ENCODE measurements at places on chromosomes 6 and 20.
A peak's percentile ranks its signal among the peaks of the same experiment; 100 is the strongest.

- DNase-seq, result no peak
Observed at GRCh38 chr6:141677598-141678211, 455.0 kb upstream of the GJE1 start.

GRCh38 chr6:84346372-84346771 lies 118.9 kb upstream of the CEP162 start:
- peak; percentile 1 for DNase-seq

DNA sequence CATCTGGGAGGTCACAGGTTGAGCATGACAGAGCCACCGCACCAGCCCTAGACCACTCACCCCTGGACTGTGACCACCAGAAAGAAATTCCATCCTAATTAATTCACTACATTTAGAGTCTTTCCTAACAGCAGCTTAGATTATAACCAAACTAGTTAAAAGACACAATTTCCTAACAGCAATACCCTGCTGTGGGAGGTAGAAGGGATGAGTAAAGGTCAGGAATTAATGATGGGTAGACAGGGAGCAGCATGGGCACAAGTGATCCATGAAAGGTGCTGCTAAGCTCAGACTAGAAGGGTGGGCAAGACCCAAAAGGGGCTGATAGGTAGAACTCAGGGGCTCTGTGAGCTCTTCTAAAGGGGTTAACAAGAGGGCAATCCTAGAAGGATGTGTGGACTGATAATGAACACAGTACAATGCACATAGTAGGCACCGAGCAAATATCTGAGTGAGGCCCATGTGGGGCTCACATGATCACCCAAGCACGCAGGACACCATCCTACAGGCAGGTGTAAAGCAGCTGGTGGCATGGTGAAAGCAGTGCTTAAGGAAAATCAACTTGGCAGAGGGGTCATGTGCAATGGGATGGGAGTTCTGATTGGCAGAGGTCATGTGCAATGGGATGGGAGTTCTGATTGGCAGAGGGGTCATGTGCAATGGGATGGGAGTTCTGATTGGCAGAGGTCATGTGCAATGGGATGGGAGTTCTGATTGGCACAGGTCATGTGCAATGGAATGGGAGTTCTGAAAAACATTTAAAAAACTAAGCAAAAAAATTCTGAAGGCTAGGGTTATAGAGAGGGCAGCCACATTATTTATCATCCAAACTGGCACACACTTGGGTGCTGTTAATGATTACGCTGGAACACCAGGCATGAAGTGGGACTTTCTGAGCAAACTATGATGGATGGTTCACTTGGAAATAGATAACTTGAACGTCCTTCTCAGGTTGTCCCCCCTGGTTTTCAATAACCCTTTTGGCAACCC lies 188.2 kb upstream of the FOXQ1 start:
- DNase-seq, result no peak

GRCh38 chr6:56555438-56555872 lies 87.2 kb downstream of the DST start:
- DNase-seq, result no peak

DNA sequence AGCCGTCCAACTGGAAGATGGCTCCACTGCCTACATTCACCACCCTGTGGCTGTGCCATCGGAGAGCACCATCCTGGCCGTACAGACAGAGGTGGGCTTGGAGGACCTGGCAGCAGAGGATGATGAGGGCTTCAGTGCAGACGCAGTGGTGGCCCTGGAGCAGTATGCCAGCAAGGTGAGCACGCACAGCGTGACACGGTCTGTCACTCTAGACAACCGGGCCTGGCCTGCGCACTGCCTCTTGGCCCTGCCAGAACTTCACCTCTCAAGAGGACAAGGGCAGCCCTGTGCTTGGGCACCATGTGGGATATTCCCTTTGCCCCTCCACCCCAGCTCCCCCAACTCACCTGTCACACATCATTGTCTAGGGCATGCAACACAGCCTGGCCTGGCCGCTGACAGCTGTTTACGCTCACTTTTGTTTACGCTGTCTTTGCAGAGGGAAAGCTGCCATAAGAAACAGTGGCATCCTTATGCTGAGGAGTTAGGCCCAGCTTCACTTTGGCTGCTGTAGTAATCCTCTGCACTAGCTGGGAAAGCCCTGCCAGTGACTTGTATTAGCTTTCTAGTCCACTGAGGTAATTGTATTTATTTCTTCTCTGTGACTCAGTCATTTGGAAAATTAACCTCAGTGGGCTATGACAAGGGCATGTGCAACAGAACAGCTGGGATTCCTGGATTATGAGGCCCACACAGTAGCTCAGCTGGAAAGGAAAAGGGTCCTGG lies 9.8 kb upstream of the DEF6 start:
- no peak for DNase-seq

GRCh38 chr6:147826698-147827097 lies 318.2 kb downstream of the SAMD5 start:
- no peak for DNase-seq

GRCh38 chr6:16476861-16477260 lies 238.5 kb downstream of the GMPR start:
- no peak for DNase-seq

DNA sequence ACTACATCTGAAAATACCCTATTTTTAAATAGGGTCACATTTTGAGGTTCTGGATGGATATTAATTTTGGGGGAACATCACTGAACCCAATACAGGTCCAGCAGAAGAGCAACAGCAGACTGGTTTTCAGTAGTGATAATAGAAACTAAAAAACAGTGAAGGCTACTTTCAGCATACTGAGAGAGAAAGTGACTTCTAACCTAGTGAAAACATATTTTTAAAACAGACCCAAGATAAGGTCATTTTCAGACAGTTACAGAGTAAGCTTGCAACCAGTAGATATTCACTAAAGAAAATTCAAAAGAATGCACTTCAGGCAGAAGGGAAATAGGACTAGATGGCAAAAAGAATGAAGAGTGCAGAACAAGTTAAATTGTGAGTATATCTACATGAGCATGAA lies 42.0 kb upstream of the TMEM244 start:
- no peak for DNase-seq

DNA sequence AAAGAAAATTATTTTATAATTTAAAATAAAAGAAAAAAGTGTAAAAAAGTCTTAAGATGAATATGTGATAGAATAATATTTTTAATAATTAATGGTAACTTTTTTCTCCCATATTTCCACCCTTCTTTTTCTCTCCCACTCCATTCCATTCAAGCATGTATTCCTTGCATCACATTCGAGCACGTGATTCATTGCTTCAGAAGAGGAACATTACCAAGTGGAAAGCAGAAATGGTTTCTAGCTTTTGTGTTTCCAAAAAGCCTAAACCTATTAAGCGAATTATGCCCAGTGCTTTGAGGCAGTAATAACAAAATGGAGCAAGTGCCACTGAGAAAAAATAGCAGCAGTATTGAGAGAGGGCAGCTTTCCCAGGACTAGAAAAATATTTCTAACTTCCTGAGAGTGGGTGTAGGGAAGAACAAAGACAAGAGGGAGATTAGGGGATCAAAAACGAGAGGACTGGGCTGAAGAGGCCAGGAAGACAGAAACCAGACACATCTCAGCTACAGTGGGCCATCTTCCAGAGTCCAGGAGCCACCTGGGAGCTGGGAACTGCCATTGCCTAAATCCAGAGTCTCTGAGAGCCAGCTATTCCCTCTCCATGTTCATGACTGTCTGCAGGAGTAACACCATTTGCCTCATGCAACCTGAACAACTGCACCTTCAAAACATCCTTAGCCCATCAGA lies 15.0 kb upstream of the AKIRIN2 start:
- DNase-seq, result no peak

- DNase-seq, result peak; percentile 8
Observed at GRCh38 chr20:59933849-59934585, 580 bp upstream of the SYCP2 start.

DNA sequence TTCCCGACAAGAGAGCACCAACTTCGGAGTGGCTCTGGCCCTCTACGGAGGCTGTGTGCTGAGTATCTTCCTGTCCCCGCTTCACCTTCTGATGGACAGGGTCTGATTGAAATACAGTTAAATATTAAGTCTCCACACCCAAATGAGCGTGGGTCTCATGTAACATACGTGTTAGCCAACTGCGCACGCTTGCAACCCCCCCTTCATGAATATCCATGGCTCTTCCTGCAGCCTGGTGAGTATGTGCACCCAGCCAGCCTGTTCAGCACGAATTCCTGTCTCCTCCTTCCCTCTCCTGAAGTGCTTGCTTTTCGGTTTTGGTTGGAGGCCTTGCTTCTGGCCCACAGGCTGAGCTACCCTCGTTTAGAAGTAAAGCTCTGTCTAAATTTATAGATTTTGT lies 102.9 kb upstream of the FRMD1 start:
- DNase-seq, result no peak

DNA sequence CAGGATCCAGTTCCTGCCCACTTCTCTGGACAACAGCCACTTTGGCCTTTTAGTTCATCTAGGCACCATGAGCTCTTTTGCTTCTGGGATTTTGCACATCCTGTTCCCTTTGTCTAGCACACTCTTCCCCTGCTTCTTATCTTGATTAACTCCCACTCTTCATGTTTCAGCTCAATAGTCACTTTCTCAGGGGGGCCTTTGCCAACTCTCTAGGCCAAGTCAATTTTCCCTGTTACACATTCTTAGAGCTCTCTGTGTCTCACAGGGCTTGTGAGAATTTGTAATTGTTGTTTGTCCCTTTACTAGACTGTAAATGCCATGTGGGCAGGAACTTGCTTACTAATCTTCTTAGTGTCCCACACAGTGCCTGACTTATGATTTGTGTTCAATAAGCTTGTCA lies 58.1 kb upstream of the EPB41L1 start:
- DNase-seq, result no peak

- no peak for DNase-seq
Observed at GRCh38 chr6:71404145-71404966, 115.7 kb downstream of the OGFRL1 start.

DNA sequence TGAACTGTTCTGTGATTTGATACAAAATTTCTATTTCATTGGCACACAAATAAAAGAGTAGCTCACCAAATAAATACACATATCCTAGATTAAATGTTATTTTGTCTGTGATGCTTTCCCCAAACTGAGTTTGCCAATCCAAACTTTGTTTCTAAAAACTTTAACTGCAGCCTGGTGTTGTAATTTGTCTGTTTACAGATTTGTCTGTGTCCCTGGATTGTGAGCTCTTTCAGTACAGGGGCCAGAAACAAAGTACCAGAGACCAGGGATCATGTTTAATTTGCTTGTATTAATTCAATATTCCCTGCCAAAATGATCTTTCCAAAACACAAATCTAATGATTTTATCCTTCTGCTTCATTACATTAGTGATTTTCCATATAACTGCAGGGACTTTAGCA lies 1044.6 kb upstream of the GJE1 start:
- no peak for DNase-seq

- no peak for DNase-seq
Observed at GRCh38 chr6:148703900-148704299, 42.9 kb upstream of the UST start.

DNA sequence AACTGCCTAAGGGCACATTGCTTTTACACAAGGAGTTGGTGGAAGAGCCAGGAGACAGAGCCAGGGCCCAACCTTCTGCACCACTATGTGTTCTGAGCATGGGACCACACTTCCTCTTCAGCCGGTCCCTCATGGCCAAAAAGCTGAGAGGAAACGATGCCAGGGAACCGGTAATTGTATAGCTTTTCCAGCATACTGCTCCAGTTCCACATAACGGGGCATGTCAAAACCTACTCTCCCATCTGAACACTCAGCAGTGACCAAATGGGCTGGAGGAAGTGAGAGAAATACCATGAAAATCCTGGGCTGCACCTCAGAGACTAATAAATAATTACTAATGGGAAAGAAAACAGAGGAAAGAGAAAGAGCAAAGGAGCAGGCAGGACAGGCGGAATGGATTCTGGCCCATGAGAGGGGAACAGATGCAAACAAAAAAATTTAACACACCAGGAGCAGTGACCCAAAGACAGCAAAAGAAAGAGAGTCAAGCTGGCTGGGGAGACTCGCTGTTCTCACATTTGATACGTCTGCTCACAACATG lies 52.0 kb upstream of the BMP2 start:
- DNase-seq, result no peak

DNA sequence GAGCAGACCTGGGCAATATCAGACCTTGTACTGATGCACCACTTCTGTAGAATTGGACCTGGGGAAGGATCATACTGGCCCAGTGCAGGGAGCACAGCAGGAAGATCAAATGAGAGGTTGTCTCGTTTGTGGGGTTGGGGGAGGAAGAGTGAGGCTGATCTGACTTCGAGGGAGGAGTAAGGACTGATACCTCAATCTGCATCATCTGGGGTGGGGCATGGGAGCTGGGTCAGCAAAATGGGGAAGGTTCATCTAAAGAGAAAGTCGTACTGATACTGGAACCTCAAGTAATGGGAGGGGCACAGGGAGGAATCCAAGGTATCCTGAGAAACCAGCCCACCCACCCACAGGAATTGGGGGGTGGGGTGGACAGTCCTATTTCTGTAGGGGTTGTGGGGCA lies 3.7 kb downstream of the RNF39 start:
- no peak for DNase-seq

DNA sequence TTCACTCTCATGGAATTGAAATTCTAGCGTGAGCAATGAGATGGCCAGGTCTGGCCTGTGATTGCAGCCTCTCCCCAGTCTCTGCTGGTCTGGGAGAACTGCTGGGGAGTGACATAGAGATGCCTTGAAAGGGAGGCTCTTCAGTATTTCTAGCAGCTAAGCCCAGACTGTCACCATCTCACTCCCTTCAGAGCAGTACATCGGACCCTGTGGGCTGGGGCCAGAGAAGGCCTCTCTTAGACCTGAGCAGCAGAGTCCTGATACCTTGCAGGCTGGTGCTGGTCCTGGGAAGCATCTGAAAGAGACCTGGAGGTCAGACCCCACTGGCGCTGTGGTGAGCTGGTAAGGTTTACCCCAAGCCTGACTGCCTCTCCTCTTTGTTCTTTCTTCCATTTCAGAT lies 87.4 kb downstream of the TCP11 start:
- DNase-seq, result no peak

DNA sequence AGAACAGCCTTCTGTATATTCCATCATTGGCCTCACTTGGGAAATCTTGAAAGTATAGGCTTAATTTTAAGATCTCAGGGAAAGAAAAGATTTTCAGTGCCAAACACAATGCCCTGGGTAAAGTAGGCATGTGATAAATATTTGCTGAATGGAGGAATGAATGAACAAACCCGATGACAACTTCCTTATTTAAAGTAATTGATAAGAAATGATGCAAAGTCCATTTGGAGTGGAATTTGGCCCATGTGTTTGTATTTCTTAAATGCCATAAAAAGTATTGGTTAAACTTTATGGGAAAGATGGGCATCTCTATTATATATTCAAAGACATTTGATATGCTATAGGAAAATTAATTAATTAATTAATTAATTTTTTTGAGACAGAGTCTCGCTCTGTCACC lies 3.7 kb downstream of the TIAM2 start:
- no peak for DNase-seq

- DNase-seq, result peak; percentile 89
Observed at GRCh38 chr6:53326372-53327016, 22.3 kb downstream of the ELOVL5 start.

DNA sequence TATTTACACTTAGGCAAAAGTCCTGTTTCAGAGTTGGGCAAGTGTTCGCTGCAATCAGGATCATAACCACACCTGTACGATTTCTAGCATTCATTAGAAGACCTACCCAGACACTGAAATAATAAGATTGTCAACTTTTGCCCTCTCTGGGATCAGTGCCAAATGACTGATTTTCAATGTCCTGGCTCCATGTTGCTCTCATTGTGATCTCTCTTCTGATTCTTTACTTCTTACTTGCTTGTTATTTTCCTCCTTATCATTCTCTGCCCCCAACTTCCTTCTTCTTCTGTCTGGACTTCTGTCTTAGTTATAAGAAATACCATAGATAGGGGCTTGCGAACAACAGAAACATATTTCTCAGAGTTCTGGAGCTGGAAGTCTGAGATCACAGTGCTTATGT lies 94.4 kb upstream of the BMP2 start:
- no peak for DNase-seq

GRCh38 chr6:166174031-166174430 lies 6.4 kb upstream of the TBXT start:
- DNase-seq, result no peak

All from T1000 (cell line).